Activated naive CD8-positive, alpha-beta T cell treated with anti-CD3 and anti-CD28 coated beads for 36 hours (primary cell): ENCODE measurements at places on chromosomes 1 and 21.

DNA sequence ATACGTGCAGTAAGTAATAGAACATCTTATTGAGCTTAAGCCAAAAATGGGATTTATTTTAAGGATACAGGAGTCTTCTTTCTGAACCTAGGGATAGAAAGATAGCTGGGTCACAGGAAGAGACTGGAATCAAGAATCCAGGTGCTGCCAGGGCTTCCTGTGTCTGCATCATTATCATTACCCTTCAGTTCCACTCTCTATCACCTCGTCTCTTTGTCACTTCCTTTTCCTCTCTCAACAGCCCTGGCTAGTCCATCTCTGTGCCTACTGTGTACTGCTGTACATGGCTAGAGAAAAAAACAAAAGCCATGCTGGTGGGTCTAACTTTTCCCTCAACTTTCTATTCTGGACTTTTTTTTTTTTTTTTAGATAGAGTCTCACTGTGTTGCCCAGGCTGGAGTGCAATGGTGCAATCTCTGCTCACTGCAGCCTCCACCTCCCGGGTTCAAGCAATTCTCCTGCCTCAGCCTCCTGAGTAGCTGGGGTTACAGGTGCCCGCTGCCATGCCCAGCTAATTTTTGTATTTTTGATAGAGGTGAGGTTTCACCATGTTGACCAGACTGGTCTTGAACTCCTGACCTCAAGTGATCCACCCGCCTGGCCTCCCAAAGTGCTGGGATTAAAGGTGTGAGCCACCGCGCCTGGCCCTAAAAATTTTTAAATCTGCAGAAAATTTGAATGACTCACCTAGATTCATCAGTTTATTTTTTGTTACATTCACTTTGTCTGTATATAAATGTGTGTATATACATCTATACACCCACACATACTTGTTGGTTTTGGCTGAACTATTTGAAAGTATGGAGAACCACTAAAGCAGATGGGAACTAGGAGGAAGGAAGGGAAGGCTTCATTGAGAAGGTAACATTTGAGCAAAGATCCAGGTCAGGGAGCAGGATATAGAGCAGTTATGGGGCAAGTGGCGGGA lies 31.9 kb downstream of the UBE4B start:
- DNase-seq = no peak

DNA sequence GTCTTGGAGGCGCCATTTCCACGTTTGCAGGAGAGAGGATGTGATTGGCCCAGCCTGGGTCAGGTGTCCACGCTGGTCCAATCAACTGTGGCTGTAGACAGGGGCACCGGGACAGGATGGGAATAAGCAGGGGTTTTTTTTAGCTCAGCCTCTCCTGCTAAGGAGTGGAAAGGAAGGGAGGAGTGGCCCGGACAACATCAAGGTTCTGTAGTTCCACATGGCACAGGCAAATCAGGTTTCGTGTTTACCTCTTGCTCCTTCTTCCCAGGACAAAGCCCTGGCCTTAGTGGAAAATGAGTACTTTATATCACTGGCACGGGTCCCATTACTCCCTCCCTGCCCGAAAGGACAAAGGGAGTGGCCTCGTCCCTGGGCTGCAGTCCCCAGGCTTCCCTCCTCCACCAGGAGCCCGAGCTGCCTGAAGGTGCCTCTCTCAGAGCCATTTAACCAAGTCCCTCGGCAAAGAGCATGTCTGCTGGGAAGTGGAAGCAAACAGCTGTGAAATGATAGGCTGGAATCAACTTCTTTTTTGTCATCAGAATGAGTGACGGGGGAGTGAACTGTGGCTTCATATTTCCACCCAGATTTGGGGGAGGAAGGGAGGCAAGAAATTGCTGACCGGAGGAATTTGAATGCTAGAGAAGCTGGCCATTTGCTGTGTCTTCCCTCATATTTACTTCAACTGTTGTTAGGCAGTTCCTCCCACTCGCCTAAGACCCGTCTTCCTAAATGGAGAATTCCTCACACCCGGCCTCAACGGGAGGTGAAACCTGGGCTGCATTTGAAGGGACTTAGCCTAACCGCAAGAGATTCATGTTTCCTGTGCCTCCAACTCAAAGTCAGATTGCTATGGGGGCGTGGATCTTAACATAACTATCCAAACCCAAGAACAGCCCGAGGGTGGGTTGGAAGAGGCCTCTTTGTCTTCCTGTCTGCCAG lies 84.9 kb upstream of the SLC44A3 start:
- DNase-seq = no peak

DNA sequence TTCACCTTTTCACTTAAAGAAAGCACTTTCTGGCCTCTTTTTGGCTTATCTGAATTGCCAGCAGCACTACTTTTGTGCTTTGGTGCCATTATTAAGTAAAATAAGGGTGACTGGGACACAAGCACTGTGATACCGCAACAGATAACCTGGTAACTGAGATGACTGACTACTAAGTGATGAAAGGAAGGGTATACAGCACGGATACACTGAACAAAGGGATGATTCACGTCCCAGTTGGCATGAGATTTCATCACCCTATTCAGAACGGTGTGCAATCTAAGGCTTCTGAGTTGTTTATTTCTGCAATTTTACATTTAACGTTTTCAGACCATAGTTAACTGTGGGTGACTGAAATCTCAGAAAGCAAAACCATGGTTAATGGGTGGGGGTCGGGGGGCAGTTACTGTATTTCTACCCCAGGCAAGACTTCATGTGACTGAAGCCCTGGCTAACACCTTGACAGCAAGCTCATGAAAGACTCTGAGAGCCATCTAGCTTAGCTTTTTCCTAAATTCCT lies 102.8 kb downstream of the CLIC6 start:
- DNase-seq = no peak

GRCh38 chr1:14824314-14824915 lies 225.9 kb downstream of the KAZN start:
- no peak for DNase-seq

- no peak for DNase-seq
Observed at GRCh38 chr1:41045740-41046139, 24.2 kb upstream of the SLFNL1 start.

DNA sequence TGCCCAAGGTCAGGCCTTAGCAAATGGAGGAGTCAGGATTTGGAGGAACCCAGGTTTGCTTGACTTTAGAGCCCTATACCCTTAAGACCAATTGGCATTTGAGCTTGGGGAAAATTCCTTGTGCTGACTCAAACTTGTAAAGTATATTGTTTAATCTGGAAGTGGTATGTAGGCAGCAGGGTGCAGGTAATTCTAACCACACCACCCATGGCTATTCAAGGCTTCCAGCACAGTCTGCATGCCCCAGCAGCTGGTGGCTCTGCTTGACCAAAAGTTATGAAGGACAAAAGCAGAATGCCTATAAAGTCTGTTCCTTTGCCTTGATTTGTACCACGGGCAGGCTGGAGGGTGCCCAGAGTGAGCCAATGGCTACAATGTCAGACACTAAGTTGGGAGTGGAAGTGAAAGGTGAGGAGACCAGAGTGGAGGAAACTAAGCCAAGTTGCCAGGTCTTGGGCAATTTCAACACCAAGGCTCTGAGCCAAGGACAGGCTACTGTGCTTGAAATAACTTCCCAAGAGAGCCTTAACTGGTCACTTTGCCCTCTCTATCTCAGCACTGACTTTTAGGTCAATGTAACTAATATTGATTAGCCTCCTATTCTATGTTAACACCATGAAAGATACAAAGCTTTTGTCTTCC lies 4.7 kb upstream of the G0S2 start:
- no peak for DNase-seq

- DNase-seq = no peak
Observed at GRCh38 chr1:1989102-1989542, 14.5 kb downstream of the CFAP74 start.

DNA sequence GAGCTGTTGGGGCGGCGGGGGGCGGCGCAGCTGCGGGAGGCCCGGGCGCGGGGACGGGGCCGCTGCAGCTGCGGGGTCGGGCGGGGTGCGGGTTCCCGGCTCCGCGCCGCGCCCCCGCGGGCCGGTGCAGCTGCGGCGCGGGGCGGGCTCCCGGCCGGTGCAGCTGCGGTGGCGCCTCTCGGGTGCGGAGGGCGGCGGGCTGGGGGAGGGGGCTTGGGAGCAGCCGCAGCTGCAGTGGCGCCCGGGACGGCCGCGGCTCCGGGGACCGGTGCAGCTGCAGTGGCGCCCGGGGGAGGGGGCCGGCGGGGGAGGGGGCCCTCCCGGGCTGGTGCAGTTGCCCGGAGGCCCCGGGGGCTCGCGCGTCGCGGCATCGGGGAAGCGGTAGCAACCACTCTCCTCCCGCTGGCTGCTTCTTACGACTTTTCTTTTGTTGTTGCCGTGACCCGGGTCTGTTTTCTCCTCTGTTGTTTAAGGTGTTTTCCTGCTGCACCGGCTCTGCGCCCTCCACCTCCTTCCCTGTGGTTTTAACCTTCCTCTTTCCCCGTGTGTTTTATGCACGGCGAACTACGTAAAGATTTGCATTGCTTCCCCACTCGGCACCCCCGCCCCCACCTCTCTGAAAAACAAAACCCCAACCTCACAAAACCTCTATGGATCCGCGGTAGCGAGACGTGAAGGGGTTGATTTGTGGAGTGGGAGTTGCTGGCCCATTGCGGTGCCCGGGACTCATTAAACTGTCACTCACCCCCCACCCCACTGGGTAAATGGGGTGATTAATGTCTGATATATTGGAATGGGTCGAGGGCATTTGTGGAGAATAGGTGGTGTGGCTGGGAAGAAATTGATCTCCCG lies 1.7 kb upstream of the ZBTB18 start:
- peak; percentile 39 for DNase-seq

DNA sequence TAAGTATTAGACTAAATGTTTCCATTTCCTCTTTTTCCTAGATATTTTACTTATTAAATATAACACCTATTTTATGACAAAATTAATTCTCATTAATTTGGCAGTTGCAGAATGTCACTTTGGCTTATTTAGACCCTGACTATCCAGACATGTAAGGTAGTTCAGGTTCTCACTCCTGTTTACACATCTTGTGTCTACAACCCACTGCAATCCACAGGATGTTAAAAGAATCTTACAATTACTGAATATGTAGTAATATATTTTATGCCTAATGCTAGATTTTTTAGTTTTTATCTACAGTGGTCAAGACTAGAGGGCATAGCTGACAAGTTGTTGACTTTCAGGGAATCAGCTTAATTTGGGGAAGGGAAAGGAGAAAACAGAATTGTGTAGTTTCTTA lies 346.7 kb downstream of the USP25 start:
- DNase-seq = no peak

DNA sequence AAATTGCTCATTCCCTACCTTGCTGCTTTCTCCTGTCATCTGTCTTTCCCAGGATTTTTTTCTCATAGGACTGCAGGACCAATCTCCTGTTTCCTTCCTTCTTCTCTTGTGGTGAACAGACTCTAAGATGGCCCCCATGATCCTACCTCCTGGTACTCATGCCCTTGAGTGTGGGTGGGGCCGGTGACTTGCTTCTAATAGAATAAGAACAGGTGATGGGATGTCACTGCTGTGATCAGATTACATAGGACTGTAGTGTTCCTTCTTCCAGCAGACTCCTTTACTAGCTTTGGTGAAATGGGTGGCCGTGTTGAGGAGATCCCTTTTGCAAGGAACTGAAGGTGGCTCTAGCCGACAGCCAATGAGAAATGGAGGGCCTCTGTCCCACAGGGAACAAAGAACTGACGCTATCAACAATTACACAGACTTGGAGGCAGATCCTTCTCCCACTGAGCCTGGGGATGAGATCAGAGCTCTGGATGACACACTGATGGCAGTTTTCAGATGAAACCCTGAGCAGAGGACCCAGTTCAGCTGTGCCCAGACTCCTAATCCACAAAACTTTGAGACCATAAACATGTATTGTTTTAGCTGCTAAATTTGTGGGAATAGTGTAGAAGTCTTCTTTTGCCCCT lies 7.5 kb downstream of the GSTM3 start:
- no peak for DNase-seq

GRCh38 chr1:8430476-8430875 lies 112.6 kb downstream of the SLC45A1 start:
- no peak for DNase-seq

GRCh38 chr1:82483146-82483545 lies 682.4 kb downstream of the ADGRL2 start:
- DNase-seq = no peak

DNA sequence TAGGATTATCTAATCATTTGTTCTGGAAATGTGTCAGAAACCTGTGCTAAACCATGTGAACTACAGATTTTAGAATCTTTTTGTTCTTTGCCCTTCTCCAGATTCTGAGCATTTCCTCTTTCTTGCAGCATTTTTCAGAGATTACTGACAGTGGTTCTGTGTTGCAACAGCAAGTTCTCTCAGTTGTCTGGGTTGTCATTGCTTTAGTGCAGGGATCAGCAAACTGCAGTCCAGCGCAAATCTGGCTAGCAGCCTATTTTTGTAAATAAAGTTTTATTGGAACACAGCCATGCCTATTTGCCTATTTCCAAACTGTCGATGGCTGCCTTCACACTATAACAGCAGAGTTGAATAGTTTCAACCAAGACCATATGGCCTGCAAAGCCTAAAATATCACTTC lies 66.3 kb upstream of the LRRC8D start:
- DNase-seq = no peak

GRCh38 chr1:26894263-26894662 lies 4.2 kb upstream of the GPN2 start:
- DNase-seq = no peak

- DNase-seq = no peak
Observed at GRCh38 chr21:39525129-39525528, 73.4 kb downstream of the SH3BGR start.

GRCh38 chr1:242579528-242580235 lies 55.2 kb upstream of the PLD5 start:
- DNase-seq = no peak

GRCh38 chr1:81876901-81877733 lies 76.4 kb downstream of the ADGRL2 start:
- no peak for DNase-seq

GRCh38 chr1:151553659-151554058 lies 13.6 kb downstream of the TUFT1 start:
- DNase-seq = no peak

DNA sequence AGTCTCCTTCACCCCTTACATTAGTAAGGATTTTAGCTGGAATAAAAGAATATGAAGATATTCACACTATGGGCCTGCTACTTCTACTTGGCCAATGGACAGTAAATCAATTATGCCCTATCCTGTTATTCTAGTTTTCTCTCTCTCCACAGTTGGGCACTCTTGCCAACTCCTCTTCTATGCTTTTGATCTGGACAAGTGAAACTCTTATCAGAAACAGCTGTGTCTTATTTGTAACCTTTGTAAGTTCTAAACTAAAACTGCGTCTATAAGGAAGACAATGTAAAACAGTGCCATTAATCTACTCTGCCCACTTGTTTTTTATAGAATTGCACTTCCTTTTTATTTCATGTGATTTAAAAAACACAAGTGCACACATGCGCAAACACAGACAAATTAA lies 244.0 kb upstream of the DMRTA2 start:
- DNase-seq = no peak
